ENCODE measurements at places on chromosomes 7 and 10. TPM values are rescaled to one million over a fixed set of nuclear protein-coding genes. Genes with fewer than 3 reads are reported as not detected.

DNA sequence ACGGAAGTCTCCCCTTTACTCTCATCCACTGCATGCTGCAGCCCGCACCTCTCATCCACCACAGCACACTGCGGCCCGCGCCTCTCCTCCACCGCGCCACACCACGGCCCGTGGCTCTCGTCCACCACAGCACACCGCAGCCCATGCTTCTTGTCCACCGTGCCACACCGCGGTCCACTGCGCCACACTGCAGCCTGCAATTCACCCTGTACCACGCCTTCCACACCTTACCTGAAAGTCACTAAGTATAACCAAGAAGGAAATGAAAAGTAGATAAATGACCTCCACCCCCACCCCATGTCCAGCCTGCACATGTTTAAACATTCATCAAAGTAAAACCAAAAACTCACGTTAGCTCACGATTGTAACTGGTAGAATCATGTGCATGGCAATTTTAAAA is 176.1 kb downstream of the DIP2C start:
- peak; percentile 58 for DNase-seq

DNA sequence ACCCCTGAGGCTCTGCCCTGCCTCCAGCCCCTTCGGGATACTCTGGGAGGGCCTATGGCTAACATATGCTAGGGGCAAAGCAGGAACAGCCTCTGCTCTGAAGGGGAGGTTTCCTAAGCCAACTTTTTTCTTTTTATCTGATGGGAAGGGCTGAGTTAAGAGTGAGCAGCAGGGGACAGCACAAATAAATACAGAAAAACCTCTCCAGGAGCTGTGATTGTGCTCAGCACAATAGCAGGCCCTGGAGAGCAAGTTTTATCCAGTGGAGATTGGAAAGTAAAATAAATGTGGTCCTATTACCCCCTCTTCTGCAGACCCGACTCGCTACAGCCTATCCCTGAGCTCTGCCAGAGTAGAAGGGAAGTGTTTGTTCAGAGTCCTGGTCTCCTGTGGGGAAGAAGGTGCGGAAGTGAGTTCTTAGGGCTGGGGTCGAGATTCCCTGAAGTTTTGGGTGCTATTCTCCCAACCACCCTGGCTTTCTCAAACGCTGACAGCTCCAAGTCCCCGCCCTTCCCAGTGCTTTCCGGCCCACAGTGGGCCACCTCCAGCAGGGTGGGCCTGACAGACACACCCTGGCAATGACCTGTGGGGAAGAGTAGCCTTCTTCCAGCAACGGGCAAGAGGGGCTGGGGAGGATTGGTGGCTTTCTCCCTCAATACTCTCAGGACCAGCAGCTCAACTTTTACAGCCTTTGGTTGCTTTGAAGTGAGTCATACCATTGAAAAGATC is 23.0 kb upstream of the AFAP1L2 start:
- no peak for DNase-seq

GRCh38 chr7:128395748-128396147 is 14.0 kb downstream of the IMPDH1 start:
- DNase-seq = no peak

DNA sequence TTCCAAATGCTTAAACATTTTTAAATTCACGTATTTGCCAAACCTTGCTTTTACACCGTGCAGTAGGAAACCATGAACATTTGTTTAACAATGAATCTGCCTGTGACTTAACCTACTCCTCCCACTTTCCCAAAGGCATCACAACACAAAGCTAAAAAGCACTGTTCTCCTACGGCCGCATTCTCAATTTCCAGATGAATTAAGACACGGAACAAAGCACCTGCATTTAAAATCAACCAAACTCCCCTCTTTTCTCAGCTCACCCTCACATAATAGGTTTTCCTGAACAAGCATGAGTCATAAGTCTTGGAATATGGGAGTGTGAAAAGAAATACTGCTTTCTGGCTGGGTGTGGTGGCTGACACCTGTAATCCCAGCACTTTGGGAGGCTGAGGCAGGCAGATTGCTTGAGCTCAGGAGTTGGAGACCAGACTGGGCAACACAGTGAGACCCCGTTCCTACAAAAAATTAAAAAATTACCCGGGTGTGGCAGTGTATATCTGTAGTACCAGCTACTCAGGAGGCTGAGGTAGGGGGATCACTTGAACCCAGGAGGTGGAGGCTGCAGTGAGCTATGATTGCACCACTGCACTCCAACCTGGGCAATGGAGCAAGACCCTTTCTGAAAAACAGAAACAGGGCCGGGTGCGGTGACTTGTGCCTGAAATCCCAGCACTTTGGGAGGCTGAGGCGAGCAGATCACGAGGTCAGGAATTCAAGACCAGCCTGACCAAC is 51.7 kb upstream of the CYTH3 start:
- DNase-seq = no peak

DNA sequence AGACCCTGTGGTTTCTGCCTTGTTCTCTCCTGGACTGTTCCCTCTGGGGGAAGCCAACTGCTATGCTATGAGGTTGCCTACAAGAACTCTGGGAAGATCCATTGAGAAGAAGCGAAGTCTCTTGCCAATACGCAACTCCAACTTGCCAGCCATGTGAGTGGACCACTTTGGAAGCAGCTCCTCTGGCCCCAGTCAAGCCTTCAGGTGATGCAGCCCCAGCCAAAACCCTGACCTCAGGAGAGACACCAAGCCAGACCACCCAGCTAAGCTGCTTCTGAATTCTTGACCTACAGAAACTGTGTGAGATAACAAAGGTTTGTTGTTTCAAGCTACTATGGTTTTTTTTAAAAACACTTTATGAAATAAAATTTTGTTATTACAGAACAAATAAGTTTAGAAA is 20.2 kb upstream of the MYL7 start:
- DNase-seq = no peak

GRCh38 chr7:144024213-144024612 is 24.1 kb downstream of the OR6B1 start:
- no peak for DNase-seq

- DNase-seq = peak; percentile 94
Measured at GRCh38 chr7:155738652-155739537, 73.4 kb downstream of the SHH start.

SPDYE9 gene
- total RNA-seq = not detected

OGDHL gene
- total RNA-seq = 1.9 TPM

- DNase-seq = peak; percentile 14
Measured at GRCh38 chr10:48197236-48197899, 77.1 kb downstream of the FRMPD2 start.

GRCh38 chr10:29794776-29795611 is 160.2 kb upstream of the SVIL start:
- no peak for DNase-seq

AFAP1L2 gene
- 23.4 TPM for total RNA-seq

DNA sequence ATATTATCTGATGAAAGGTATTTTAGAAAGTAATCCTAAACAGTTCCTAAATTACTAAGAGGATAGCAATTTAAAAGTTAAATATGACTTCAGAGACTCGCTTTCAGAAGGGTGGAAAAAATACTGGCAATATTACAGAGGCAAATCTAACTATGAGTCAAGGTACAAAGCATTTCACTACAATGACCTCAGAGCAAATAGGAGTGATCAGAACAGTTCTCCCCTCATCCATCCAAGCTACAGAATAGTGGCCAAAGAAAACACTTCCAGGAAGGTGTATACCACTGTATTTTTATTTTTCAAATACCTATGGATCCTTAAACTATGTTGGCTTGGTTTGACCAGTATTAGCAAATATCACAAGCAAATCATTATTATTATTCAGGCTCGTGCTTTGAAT is 112.8 kb upstream of the ODAD2 start:
- no peak for DNase-seq

HIBADH gene
- total RNA-seq = 49.2 TPM

GRCh38 chr7:146791344-146792285 is 675.0 kb downstream of the CNTNAP2 start:
- no peak for DNase-seq

FAM241B gene
- 2.2 TPM for total RNA-seq

OR2A1 gene
- total RNA-seq = not detected

GRCh38 chr10:32151871-32152270 is 95.6 kb upstream of the KIF5B start:
- no peak for DNase-seq

DNA sequence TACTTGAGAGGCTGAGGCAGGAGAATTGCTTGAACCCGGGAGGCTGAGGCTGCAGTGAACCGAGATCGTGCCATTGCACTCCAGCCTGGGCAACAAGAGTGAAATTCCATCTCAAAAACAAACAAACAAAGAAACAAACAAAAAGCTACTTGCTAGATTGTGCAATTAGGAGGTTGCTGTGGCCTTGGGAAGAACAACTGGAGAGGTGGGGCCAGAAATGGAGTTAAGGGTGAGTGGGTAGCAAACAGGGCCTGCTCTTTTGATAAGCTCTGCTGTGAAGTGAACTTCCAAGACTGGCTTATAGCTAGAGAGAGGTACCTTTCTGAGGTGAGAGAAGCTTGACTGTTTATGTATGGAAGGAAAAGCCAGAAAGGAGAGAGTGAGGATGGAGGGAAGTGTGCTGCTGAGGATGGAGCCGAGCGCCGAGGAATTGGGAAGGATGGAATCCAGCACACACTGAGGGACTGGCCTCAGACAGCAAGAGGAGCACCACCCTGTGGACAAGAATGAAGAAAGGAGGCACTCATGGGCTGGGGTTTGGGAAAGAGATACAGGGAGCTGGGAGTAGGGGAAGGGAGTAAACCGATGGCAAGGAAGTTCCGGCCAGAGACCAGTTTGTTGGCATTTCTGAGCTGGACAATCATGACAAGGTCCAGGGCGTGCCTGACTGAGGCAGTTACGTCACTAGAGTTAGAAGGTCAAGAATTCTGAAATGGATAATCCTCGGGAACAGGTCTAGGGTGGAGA is 7.0 kb upstream of the RPEL1 start:
- peak; percentile 69 for DNase-seq

GRCh38 chr7:98051118-98051744 is 55.4 kb upstream of the LMTK2 start:
- peak; percentile 60 for DNase-seq

SPDYE6 gene
- not detected for total RNA-seq

CLEC2L gene
- total RNA-seq = not detected

DNA sequence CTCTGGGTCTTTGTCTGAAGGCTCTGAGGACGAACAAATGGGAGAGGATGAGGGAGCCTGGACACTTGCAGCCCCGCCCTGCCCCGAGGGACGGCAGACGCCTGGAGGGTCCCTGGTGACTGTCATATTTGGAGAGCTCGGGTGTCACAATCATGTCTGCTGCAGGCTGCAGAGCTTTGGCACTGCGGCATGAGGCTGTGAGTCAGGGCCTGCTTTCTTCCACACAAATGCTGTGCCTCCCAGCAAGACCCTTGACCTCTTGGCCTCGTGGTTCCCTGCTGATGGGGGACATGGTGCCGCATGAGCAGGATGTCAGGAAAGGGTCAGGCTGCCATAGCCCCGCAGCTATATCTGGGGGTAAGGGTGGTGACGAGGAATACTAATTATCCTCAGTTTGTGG is 64.9 kb upstream of the PPIF start:
- DNase-seq = no peak

SKIDA1 gene
- total RNA-seq = 0.03 TPM

CPVL gene
- total RNA-seq = 8.1 TPM

VSTM2A gene
- 2.6 TPM for total RNA-seq

GRCh38 chr7:129557686-129558481 is 53.6 kb upstream of the NRF1 start:
- DNase-seq = no peak

ZFAND2A gene
- total RNA-seq = 49.9 TPM

CCNY gene
- 48.6 TPM for total RNA-seq

DNA sequence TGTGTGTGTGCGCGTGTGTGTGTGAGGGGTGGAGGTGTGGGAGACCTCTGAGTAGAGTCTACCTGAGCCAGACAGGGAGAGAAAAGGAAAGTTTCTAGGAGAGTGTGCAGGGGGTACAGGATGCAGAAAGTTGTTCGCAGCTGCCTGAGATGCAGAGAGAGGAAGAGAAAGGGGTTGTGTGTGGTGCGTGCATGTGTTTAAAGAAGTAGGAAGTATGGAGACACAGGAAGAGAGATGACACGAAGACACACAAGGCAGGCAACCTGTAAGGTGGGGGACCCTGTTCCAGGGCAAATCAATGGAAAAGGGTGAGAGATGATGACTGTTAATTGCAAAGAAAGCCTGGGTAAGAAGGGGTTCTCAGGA is 52.2 kb downstream of the C10orf105 start:
- DNase-seq = no peak

CYP2C19 gene
- 1.5 TPM for total RNA-seq

GRCh38 chr10:119316729-119317097 is 109.3 kb downstream of the GRK5 start:
- DNase-seq = no peak

DNA sequence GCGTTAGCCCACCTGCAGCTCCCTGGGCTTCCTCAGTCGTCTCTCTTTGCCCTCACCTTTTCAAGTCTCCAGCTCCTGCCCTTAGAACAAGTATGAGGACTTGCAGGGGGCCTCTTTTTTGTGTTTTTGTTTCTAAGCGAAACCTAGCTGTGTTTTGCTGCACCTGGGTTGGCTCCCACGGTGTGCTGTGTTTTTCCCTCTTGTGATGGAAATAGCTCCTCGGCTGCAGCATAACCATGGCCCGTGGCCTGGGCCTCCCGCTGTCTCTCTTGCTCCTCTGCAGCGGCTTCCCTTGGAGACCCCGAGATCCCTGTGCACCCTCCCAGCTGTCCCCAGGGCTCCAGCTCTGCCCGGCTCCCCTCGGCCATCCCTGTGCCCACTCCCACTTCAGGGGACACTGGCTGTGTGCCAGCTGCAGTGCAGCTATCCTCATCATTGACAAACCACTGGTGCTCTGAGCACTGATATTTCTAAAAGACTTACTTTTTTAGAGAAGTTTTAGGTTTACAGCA is 75.6 kb upstream of the TCERG1L start:
- DNase-seq = no peak

PLAC9 gene
- total RNA-seq = 11.8 TPM

DNA sequence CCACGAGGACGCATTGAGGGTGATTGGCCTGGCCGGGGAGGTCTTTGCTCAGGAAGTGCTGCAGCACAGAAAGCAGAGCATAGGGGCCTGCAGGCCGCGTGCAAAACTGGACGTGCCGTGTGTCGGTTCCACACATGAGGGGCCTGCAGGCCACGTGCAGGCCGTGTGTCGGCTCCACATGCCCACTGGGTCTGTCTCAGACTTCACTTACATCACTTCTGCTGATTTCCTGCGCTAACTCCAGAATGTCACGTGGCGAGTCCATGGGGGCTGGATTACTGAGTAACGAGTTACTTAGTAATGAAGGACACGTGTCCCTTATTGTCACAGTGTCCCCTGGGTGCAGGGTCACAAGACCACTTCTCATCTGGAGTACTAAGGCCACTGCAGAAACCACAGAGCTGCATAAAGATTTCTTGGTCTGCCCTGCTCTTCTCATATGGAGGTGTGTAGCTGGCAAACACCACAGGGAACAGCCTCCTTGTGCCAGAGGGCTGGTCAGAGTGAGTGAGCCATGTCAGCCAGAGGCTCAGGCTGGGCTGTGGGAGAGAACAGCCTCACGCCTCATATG is 60.8 kb downstream of the GDI2 start:
- no peak for DNase-seq

SRRM3 gene
- 3.2 TPM for total RNA-seq

IGFBP3 gene
- total RNA-seq = 40.6 TPM

Data from mucosa of descending colon (tissue), 3 donors.